ENCODE measurements at places on chromosomes 6 and 20.

DNA sequence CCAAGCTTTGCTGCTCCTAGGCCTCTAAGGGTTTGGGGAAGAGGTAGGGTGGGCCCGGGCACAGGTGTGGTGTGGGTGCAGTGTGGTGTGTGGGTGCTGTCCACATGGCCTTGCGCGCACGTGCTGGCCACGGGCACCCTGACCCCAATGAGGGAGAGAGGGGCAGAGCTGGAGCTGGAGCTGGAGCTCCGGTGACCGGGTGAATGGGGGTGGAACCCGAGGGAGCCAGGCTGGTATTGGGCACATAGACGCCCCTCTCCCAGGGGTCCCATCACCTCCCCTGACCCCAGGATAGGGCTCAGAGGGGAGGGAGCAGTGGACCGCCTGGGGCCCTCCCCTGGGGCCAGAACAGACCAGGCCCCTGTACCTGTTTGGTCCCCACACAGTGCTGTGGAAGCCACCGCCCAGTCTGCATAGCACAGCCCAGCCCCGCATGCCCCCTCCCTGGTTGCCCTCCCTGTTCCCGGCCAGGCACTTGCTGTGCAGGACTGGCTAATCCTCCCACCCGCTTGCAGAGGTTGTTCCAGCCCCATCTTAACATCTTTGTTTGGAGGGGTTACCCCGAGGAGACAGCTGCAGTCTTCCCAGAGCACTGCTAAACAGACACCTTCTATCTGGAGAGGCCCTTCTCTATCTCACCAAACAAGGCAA is 984 bp downstream of the ADAM33 start:
- DNase-seq = no peak

- DNase-seq = no peak
Measured at GRCh38 chr6:41707565-41708200, 27.7 kb downstream of the TFEB start.

- no peak for DNase-seq
Measured at GRCh38 chr6:139515511-139515910, 141.1 kb upstream of the CITED2 start.

DNA sequence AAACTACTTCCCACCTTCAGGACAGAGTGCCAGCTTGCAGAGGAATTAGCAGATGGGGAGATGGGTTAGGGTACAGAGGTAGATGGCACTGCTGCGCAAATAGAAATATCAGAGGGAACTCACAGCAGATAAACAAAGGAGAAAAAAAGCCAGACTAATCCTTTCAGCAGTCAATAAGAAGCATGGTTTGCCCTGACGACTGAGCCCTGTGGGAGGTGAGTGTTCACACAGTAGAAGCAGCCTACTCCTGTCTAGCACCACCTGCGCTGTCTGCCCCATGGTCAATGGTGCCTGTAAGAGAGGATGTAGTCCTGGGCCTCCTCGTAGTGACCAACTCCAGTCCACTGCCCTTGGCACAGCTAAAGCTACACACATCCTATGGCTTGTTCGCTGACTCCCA is 174.1 kb downstream of the IBTK start:
- no peak for DNase-seq

- peak; percentile 34 for DNase-seq
Measured at GRCh38 chr6:111306104-111306888, 176.7 kb downstream of the REV3L start.

DNA sequence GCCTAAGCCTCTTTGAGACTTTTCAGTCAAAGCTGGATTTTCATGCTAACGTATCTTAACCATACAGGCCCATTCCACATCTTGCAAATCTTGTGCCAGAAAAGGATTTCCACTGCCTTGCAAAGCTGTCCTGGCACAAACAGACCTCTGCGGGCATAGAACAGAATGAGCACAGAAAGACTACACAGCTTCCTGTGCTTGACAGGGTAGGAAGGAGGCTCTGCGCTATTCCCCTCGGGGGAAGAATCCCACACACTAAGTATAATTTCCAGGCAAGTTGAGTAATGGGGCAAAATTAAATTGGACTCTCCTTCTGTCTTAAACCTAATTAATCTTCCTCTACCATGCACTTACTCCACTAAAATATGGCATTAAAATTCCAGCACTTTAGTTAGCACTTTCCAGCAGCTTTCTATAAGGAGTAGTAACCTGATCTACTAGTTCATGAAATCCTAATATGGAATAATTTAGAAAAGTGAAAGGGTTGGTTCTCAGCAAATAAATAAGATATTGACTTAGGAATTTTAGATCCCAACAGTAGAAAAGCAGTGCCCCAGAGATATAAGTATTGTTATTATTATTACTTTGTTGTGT is 532.1 kb upstream of the JAG1 start:
- DNase-seq = no peak

DNA sequence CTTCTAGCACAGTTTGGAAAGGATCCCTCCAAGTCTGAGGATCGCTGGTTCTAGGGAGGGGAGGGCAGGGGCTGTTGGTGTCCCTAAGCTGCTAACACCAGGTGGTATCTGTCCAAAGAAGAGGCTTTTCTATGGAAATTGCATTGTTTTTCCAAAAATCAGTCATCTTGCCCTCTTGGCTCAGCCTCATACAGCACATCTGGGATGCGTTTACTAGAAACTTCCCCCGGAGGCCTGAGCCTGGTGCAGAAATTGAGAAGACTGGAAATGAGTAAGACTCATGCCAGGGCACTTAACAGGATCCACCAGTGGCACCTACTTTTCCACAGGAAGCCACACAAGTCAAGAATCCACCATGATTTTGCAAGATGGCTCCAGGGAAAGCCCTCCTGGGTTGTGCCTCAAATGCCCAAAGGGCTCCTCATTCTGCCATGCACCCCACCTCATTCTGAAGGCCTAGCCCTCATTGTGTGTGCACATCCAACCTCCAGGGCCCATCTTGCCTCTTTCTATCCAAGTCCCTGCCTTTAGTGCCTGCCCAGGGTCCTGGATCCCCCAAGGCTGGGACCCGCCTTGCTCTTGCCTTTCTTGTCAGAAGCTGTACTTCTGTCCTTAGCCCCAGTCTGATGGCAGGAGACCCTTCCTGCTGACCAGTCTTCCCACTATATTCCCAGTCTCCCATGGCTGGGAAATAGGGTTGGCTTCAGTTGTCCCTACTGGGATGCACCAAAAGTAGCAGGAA is 97.6 kb downstream of the MRPL14 start:
- no peak for DNase-seq

DNA sequence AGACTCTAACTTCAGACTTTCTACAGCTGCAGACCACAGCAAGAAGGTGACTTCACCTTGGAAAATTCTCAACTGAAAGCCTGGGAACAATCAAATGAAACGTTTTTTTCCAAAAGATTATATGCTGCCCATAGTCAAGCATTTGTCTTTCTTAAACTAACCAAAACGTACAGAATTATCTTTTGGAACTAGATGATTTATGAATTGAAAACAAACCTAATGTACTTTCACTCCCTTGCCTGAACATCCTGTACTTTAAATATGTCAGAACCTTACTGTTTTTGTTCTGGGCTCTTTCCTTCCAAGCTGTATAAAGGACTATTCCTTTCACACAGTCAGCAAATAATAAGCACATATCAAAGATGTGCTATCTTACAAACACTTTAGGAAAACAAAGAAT is 62.4 kb upstream of the TNFAIP3 start:
- no peak for DNase-seq

DNA sequence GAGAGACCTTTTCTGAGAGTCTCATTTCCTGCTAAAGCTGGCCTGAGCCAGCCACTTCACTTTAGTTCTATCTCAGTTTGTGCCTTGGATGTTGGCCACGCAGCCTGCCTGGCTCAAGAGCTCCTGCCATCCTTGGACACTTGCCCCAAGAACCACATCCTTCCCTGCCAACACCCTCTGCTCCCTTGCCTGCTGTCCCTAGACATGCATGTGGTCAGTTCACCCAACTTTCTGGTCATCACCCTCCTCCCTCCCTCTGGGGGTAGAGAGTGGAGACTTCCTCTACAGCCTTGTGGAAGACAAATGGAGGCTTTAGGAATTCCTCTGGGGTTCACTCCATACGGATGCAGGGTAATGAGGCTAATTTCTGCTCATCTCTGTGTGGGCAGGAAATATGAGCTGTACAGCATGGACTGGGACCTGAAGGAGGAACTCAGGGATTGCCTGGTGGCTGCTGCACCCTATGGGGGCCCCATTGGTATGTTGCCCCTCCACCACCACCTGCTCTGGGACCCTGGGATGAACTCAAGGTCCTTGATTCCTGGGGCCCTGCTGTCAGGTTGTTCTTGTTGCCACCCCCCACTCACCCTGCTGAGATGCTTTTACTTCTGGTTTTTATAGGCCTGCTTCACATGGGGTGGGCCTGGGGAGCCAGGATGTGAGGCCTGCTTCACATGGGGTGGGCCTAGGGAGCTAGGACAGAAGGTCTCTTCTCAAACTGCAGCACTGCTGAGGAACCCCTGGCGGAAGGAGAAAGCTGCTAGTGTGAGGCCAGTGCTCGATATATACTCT is 13.8 kb upstream of the PTPRA start:
- DNase-seq = no peak

- DNase-seq = no peak
Measured at GRCh38 chr6:34174846-34175399, 29.0 kb upstream of the GRM4 start.

GRCh38 chr6:52333840-52334200 is 28.1 kb upstream of the PAQR8 start:
- DNase-seq = no peak

- DNase-seq = peak; percentile 8
Measured at GRCh38 chr6:148611213-148611612, 135.6 kb upstream of the UST start.

- DNase-seq = peak; percentile 60
Measured at GRCh38 chr20:50838707-50839385, 44.0 kb downstream of the BCAS4 start.

DNA sequence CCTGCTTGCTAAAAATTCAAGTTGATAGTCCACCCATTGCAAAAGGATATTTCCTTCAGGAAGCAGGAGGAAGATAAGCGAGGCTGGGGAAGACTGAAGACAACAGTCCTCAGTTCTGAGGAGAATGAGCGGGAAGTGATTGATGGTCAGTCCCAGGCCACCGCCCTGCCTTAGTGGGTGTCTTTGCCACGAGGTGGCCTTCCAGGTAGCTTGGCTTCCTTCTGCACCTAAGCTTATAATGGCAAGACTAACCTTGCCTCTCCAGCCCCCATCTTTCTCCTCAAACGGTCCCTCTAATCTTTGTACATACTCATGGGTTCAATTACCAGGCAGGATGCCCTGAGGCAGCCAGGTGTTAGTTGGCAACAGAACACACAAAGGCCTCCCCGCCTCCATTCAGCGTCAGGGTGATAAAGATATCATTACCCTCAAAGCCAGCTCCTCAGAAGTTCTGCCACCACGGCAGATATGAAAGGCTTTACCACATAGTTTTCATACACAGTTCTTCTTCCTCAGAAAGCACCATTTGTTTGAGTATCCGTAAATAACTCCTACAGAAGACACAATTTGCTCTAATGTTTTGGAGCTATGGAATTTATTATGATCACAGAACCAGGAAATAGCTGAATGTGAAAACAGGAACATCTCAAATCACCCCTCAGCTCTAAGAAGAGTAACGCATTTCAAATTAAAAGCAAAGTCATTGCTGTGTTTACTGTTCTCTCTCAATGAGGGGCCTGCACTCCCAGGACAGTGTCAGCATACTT is 249.4 kb downstream of the ATXN1 start:
- no peak for DNase-seq

GRCh38 chr6:31615748-31616147 is 714 bp downstream of the AIF1 start:
- no peak for DNase-seq

- DNase-seq = no peak
Measured at GRCh38 chr6:14734416-14735340, 511.2 kb upstream of the JARID2 start.

DNA sequence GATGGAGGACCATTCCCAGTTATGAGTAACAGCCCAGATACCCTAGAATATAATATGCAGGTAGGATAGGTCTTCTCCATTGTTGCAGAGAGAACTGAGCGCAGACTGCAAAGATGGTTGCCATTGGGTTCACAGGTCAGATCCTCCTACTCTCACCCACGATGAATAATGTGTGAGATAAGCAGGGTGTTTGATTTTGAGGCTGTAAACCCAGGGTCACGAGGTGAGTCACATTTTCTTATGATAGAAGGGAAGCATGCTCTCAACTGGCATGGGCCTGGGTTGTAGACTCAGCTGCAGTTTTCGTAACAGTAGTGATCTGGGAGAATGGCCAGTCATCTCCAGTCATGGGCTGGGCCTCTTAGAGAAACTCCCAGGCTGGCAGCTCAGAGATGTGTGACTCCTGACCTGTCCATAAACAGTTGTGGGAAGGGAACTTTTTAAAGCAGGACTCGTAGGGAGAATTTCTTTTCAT is 74.2 kb downstream of the CD164 start:
- DNase-seq = peak; percentile 41

- DNase-seq = no peak
Measured at GRCh38 chr6:40722091-40722490, 134.9 kb upstream of the LRFN2 start.

DNA sequence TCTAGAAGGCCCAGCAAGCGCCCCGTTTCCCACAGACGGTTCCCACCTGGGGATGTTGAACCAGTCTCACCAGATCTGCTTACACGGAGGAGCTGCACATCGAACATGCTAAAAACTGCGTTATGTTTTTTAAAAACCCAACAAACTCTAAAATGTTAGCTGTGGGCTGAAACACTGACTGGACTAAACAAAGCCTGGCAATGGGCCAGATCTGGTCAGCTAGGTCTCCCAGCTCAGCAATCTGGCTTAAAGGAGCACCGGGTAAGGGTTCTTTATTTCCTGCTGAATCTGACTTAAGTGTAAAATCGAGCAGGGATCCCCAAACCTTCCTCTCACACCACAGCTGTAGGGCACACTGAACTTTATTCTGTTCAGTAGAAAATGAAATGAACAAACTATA is 156.9 kb downstream of the FOXC1 start:
- no peak for DNase-seq

GRCh38 chr6:135280375-135281136 is 99.4 kb downstream of the MYB start:
- DNase-seq = peak; percentile 6

GRCh38 chr20:44958276-44958675 is 1.9 kb downstream of the TOMM34 start:
- DNase-seq = no peak

GRCh38 chr6:107509506-107509905 is 19.6 kb downstream of the SOBP start:
- DNase-seq = no peak

DNA sequence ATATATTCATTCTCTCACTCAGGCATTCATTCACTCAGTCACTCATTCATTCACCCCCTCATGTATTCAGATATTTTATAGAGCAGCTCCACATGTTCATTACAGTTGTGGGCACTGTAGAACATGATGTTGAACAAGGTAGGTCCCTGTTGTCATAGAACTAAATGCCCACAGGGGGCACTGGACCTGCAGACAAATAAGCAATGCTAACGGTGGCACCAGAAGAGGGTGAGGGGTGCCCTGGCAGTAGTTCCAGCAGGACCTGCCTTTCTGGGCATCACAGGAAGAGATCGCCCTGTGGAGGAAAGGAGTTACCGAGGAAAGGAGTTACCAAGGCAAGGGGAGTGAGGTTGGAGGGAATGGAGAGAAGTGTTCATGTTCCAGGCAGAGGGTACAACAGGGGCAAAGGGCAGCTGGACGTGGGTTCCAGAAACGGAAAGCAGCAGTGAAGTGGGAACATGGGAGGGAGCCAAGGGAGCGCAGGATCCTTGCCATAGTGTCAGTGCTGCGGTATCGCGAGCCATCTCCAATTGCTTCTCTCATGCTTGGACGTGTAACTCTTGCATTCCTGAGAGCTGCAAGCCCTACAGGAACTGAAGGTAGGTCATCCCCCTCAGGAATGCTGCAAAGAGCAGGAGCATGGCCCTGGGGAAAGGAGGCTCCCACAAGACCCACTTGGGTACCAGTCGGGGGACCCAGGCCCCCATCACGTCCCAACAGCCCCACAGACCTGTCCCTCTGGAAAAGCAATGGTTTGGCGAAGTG is 128.2 kb downstream of the EDN3 start:
- no peak for DNase-seq

All from RWPE1 (cell line).